Heart right ventricle (tissue), 16 donors: ENCODE measurements at places on chromosomes 7 and 10. TPM values are rescaled to one million over a fixed set of nuclear protein-coding genes. Genes with fewer than 3 reads are reported as not detected.

GRCh38 chr10:73433538-73433867 lies at the start of gene MSS51:
TSS of gene MSS51 (minus strand) at chr10:73433561. CDS start at chr10:73428284, 5,277 bp downstream.
- peak; percentile 51 for DNase-seq

DNA sequence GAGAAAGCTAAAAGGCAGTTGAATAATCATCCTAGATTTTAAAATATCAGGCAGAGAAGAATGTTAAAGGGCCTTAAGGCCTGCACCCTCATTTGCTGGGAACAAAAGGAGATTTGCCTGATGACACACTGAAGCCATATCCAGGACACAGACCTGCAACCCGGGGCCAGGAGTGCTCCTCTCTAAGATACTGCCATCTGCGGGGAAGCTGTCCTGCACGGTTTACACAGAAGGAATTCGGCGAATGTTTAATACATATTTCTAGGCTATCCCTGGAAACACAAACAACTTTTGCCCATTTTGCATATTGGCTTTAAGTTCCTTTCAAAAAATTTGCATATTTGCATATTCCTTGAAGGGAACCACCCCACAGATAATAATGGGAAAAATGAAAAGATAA lies 52.3 kb downstream of the DYNC1I1 start:
- DNase-seq = no peak

DNA sequence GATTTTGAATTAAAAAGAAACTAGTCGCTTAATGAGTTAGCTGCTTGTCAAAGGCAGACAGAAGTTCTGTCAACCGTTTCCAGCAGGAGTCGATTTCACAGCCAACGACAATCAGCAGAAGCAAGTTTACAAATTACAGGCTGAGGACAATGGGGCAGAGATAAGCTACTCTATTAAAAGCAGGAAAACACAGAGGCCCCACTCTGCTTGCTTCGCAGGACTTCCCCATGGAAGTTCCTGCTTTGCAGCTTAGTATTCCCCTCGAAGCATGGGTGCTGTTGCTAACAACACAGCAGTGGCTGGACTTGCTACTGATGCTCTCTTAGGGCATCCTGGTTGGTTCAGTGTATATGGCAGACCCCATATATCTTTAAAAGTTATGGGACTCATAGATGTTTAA lies 50.8 kb upstream of the KLF6 start:
- DNase-seq = peak; percentile 38

GRCh38 chr7:92447345-92448204 lies at the start of gene GATAD1:
TSS of gene GATAD1 (plus strand) at chr7:92447482. CDS start at chr7:92447730, 248 bp downstream.
- DNase-seq = peak; percentile 92

DNA sequence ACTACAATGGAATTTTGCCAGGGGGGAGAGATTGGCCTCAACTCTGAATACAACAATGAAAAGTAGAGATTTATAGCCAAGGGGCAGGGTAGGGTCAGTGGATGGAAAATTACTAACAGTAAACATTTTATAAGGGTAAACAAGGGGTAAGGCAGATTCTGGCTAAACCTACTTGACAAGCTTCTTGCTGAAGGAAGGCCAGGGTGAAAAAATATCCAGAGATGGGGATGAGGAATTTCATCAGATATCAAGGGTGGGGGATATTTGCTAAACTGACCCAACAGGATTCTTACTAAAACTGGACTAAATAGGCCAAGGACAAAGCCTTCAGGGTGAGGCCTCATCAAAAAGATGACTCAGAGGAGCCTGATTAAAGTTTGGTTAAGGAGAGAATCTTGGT lies 156.3 kb downstream of the RTKN2 start:
- DNase-seq = no peak

- no peak for DNase-seq
Measured at GRCh38 chr7:52851547-52851946, 183.9 kb upstream of the POM121L12 start.

- DNase-seq = no peak
Measured at GRCh38 chr10:81081887-81082620, 544.4 kb downstream of the SH2D4B start.

- no peak for DNase-seq
Measured at GRCh38 chr10:109996766-109997171, 11.0 kb upstream of the ADD3 start.

GRCh38 chr10:48907730-48908129 lies 31.9 kb downstream of the LRRC18 start:
- DNase-seq = no peak

- no peak for DNase-seq
Measured at GRCh38 chr7:124369310-124369709, 336.4 kb upstream of the TMEM229A start.

GRCh38 chr7:48097521-48098231 lies 8.6 kb downstream of the UPP1 start:
- DNase-seq = no peak

- peak; percentile 71 for DNase-seq
Measured at GRCh38 chr10:103616705-103617601, 123.4 kb downstream of the NEURL1 start.

The TAS2R41 gene
- not detected for total RNA-seq

The SLC13A4 gene
- total RNA-seq = 0.58 TPM

The ACTL6B gene
- not detected for total RNA-seq

The LIPN gene
- total RNA-seq = 0.46 TPM

The UBTD1 gene
- total RNA-seq = 21.9 TPM

The CYP26C1 gene
- total RNA-seq = not detected

The FRMD4A gene
- total RNA-seq = 29.5 TPM

The CYP2C18 gene
- total RNA-seq = not detected

The KAZALD1 gene
- total RNA-seq = 9.7 TPM

The UCN3 gene
- not detected for total RNA-seq

The SLC13A1 gene
- not detected for total RNA-seq
